ENCODE measurements at places on chromosomes 11 and 22.

GRCh38 chr11:62054484-62055121, 69.2 kb upstream of the INCENP start:
- no peak for DNase-seq

- DNase-seq = no peak
Observed at GRCh38 chr11:32456864-32457263, 21.5 kb upstream of the WT1 start.

GRCh38 chr11:90635886-90636285, 413.0 kb upstream of the CHORDC1 start:
- DNase-seq = no peak

DNA sequence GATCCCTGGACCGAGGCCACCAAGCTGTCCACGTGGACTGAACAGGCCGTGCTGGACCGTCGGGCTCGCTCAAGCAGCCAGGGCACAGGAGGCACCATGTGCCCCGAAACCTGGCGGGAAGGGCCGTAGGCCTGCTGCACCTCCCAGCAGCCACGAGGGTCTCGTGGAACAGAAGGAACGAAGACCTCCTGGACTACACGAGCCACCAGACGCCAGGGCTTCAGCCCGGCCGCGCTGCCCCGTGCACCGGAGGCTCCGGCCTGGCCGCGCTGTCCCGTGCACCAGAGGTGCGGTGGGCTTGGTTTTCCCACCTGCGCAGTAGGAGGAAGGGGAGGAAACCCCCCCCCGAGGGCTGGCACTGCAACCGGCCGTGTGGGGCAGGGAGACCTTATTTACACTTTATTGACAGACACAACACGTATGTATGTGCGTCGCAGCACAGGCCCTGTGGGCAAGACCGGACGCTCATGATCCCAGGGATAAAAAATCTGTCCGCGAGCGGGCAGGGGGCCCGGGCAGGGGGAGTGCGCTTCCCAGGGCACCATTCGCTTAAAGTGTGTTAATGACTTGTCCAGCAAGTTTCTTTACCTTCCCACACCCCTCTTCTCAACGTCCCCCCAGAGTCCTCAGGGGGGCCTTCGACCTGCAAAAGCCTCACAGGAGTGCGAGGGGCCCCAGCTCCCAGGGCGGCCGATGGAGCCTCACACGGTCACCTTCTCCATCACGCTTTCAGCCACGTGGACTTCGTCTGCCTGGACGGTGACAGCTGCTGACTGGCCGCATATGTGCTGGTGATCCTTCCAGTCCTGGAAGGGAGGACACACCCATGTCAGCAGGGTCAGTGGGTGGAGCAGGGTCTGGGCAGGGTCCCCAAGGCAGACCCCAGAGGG, 7.0 kb downstream of the DRD4 start:
- DNase-seq = no peak

GRCh38 chr11:46133119-46133518, 11.9 kb upstream of the PHF21A start:
- DNase-seq = no peak

GRCh38 chr11:64141081-64141783, 24.7 kb downstream of the MACROD1 start:
- no peak for DNase-seq

GRCh38 chr11:91187314-91187713, 964.5 kb upstream of the CHORDC1 start:
- DNase-seq = no peak

DNA sequence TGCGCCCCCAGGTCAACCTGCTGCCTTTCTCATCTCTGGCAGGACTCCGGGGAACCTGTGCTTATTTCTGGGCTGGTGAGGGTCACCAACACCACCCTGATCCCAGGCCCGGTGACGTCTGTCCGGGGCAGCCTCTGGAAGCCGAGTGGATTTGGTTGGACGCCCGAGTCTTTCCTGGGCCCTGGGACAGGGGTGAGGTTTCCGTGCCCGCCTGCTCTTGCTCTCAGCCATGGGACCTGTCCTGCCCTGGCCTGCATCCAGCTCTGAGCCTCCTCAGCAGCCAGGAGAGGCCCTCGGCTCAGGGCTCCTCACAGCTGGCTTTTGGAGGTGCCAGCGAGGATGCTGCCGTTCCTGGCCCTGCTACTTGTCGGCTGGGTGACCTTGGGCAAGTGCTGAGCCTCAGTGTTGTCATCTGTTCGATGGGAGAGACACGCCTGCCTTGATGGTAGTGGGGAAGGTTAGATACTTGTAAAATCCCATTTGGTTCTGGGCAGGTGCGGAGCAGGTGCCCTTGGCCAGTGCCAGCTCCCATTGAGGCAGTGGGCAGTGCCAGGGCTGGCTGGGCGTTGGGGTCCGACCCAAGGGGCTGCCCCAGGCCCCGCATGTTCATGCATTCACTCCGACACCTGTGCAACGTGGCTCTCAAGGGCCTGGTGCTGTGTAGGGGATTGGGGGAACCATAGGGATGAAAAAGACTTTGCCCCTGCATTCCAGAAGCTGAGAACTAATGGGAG, 58.9 kb upstream of the THY1 start:
- DNase-seq = no peak

DNA sequence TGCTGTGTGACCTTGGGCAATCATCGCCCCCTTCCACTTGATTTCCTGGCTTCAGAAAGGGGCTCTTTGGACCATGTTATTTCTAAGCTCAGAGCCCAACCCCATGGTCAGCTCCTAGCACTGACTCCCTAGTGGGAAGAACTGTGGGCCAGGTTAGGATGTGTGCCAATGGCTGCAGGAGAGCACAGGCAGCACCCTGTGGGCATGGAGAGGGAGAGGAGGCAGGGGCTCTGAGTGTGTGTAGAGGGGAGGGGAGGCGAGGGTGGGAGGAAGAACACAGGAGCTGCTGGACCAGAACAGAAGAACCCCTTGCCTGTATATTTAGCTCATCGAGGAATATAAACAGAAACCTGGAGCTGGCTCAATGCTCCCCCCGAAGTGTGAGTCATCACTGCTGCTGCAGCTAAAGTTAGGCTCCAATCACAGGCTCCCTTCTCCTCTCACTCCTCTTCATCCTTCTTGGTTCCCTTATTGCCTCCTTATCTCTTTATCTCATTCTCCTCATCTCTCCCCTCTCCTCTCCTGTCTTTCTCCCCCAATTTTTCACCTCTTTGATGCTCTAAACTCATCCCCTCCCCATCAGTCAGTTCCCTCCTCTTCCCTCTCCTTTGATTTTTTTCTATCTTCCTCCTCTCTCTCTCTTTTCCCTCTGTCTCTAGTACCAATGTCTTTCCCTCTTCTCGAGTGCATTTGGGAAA, 14.5 kb upstream of the RPS19BP1 start:
- DNase-seq = no peak

- DNase-seq = no peak
Observed at GRCh38 chr22:23223569-23224317, 43.4 kb downstream of the BCR start.

DNA sequence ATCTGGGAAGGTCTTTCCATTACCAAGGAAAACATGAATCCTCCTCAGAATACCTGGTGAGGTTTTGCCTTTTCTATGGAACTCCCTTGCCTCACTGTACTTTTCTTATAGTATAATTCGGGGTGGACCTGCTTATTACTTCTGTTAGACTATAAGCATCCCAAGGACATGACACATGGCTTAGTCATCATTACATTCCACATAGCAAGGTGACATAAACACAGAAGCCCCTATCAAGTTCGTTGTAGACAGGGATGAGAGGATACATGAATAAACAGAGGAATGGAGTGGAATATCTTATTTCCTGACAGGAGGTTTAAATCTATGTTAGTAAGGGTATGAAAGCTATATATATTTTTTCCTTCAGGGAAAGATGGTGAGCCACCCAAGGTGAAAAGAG, 532.2 kb upstream of the CCDC90B start:
- no peak for DNase-seq
